ENCODE measurements at places on chromosomes 4 and X.

DNA sequence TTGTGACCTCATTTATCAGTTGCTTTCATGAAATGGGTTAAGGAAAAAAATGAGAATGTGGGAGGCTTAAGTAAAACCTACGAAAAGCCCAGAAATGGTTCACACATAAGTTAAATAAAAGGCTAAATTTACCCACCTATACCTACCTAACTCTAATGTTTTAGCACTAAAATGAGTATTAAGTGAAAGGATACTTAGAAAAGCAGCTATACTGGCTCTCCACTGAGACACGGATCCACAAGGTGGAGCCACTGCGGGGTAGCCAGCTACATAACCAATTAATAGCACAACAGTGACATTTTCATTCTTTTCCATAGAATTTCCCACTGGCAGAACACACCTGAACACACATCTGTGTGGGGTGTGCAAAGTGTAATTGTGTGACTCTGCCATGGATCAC, 101.9 kb downstream of the MAML3 start:
- no peak for DNase-seq

DNA sequence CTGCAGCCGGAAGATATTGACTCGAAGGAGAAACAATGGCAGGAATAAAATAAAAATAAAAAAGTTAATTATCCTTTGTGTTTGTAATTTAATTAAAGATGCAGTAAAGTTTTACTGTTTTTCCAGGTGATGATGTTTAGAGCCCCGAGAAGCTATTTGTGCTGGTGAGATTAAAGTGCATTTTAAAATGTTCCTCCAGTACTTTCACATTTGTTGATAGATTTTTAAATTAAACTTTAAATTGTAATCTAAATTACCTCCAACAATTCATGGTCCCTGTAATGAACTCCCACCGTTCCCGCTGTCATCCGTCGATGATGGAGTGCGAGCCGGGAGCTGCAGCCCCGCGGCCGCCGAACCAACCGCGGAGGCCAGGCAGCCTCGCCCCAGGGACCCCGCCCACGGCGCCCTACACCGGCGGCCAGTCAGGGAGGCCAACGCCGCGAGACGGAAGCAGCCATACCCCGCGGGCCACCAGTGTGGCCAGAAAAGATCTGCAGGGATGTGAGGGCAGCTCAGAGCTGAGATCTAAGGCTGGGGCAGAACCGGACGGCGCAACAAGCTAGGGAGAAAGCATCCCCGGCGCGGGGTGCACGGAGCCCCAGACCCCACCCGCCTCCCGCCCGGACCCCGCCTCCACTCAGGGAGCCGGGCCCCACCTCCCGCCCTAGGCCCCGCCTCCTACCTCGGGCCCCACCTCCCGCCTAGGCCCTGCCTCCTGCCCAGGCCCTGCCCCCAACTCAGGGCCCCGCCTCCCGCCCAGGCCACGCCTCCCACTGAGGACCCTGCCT, 104.0 kb downstream of the FAM53A start:
- DNase-seq, result peak; percentile 79

DNA sequence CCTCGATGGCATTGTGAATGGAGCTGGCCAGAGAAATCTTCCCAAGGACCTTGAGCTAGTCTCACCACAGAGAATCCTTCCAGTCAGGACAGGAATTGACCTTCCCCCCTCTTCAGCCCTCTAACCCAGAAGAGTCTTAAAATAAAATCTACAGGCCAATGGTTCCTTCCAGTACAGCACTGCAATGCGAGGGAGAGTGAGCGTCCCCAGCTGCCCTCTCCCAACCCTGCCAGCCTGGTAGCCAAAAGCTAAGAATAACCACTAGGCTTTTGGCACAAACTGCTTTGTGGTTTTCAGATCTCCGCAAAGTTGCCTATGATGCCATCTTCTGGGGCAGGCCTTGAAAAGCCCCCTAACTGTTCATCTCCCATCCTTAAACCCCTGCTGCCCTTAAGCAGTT, 175.1 kb downstream of the AR start:
- DNase-seq, result no peak

GRCh38 chr4:120055162-120055561, 11.5 kb downstream of the MAD2L1 start:
- DNase-seq, result no peak

DNA sequence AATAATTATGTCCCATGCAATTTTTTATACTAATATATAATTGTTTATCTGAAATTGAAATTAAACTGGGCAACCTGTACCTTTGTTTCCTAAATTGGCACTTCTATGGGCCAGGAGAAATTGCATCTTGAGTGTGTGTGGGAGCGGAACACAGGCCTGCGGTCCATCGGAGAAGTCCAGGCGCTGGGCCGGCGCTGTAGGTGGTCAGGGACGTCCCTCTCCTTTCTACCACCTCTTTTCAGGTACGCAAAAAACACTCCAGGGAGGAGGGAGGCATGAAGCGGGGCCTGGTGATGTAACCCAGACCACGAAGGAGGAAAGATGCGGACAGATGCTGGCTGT, 717 bp downstream of the MGAT4D start:
- no peak for DNase-seq
